ENCODE measurements at places on chromosomes 2 and 18.

DNA sequence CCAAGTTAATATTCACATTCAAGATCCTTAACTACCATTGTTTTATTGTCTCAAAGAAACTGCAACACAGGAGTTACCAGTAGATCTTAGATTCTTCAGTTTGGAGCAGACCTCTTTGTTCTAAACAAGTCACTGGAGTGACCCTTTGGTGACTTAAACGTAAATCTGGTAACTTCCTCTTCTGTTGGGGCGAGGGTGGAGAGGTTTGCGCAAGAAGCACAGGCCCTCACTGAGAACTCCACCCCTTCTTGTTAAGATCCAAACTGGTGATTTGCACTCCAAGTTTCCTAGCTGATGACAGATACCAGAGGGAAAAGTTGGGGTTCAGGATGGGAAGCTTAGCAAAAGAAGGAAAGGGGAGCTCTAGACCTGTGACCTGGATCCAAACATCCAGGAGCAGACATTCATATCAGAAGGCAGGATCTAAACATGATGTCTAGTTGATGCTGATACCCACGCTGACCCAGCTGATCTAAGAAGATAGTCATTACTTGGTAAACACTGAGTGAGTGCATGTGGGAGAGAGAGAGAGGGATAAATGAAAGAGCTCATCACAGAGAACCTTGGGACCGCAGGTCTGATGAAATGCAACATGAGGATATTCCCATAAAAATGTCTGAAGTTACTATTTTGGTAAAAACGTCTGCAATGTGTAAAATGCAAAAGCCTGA, 256.0 kb downstream of the CDH20 start:
- DNase-seq = no peak

GRCh38 chr2:220006152-220006621, 378.8 kb downstream of the SLC4A3 start:
- no peak for DNase-seq

DNA sequence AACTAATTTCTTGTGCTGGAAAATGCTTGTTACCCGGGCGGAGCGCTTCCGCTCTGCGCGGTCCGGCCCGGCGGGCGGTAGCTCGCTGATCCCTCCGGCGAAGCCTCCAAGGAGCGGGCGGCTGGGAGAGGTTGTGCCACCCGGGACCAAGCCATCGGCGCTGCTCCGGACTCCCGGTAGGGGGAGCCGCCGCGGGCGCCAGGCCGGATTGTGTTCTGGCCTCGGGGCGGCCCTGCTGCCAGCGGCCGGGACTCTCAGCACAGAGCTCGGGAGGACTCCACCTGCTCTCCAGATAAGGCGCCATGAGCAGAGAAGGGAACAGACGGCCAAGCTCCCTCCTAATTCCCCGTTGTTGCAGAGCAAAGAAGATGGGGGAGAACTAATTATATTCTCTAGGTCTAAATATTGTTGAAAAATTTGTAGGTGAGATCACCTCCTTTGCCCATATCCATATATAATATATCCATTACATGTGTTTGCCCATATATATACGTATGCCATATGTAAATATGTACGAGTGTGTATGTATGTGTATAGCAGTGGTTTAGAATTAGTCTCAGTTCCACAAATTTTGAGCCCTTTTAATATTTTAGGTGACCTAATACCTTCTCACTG, 13.8 kb upstream of the SATB2 start:
- no peak for DNase-seq

GRCh38 chr2:19883486-19883885, 18.3 kb downstream of the TTC32 start:
- no peak for DNase-seq

DNA sequence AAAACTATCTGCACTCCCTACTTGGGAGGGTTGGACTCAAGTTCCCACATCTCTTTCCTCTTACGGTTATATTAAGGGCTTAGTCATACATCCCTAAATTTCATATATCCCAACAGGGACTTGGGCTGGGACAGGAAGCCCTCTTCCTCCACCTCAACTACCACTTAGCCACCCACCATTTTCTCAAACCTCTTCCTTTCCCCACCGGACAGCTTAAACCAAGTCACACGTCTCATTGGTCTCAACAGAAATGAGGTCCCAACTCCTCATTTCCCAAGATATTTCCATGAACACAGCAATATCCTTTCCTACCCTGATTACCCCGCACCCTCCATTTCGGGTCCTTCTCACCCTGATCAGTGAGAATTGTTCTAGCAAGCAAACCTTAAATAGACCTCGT, 736 bp downstream of the ZSCAN30 start:
- no peak for DNase-seq

All from NCI-H1048 (cell line).